ENCODE measurements at places on chromosomes 1 and 21. TPM values are rescaled to one million over a fixed set of nuclear protein-coding genes. Genes with fewer than 3 reads are reported as not detected.

GRCh38 chr1:53465023-53465957 lies 6.1 kb downstream of the DMRTB1 start:
- no peak overlapping the region for H3K27ac ChIP-seq
- H3K27me3 ChIP-seq: peaks cover 12% of the 10 kb centered on the region
- H3K4me3 ChIP-seq: no peak overlapping the region
- no peaks in the 10 kb centered on the region for H3K36me3 ChIP-seq
- peaks cover under 1% of the 10 kb centered on the region for H3K4me1 ChIP-seq

- DNase-seq: no peak
- no peaks in the 10 kb centered on the region for H3K36me3 ChIP-seq
- no peaks in the 10 kb centered on the region for H3K27me3 ChIP-seq
- no peaks in the 10 kb centered on the region for H3K4me1 ChIP-seq
- no peak overlapping the region for H3K27ac ChIP-seq
Measured at GRCh38 chr1:71647513-71648300, 566.9 kb upstream of the ZRANB2 start.

Gene MAP10
- 2.6 TPM for total RNA-seq

DNA sequence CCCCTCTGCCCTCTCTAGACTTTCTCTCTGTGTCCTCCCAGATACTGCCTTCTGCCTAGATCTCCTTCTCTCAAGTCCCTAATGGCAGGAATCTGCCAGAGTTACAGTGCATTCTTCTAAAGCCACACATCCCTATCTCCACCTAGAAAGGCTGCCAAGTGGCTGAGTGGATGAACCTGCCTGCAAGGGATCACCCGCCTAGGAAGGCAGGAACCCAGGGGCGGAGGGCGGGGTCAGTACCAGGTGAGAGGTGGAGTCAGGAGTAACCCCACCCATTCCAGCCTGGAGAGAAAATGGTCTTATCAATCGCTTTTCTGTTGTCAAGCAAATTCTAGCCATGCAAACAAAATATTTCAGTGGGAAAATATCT lies 60.8 kb downstream of the BCAR3 start:
- H3K27ac ChIP-seq: no peak overlapping the region
- DNase-seq: no peak
- H3K4me1 ChIP-seq: peaks cover 48% of the 10 kb centered on the region
- no peaks in the 10 kb centered on the region for H3K27me3 ChIP-seq
- no peak overlapping the region for H3K4me3 ChIP-seq

DNA sequence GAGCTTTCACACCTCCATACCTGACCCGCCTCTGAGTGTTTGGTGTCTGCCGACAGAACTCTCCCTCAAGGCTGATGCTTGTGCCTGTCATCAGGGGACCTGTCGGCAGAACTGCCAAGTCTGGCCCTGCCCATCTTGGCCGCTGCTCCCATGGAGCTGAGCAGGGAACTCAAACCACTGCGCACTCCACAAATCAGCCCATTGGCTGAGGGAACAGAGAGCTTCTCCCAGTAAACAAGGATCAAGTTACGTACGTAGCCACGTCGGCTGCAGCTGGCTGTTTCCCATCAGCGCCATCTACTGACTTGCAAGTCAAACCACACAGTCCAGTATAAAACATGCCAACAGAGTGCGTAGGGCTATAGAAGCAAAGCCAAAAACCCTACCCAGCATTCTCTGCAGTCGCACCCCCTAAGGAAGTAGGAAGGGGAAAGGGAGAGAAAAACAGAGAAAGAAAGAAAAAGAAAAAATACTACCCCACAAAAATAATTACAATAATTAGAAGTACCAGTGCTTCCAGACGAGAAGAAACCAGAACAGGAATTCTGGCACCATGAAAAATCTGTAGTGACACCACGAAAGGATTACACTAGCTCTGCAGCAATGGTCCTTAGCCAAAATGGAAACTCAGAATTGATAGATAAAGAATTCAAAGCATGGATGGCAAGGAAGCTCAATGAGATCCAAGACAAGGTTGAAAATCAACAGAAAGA lies 13.1 kb downstream of the KRTAP13-1 start:
- H3K4me3 ChIP-seq: no peak overlapping the region
- no peaks in the 10 kb centered on the region for H3K4me1 ChIP-seq
- no peaks in the 10 kb centered on the region for H3K36me3 ChIP-seq

- no peaks in the 10 kb centered on the region for H3K27me3 ChIP-seq
- no peak overlapping the region for H3K4me3 ChIP-seq
- DNase-seq: no peak
- H3K27ac ChIP-seq: peak overlapping the region; percentile 15
- no peaks in the 10 kb centered on the region for H3K36me3 ChIP-seq
Measured at GRCh38 chr21:45209685-45210284, 77.9 kb downstream of the POFUT2 start.
